ENCODE measurements at places on chromosomes 5 and 9.

DNA sequence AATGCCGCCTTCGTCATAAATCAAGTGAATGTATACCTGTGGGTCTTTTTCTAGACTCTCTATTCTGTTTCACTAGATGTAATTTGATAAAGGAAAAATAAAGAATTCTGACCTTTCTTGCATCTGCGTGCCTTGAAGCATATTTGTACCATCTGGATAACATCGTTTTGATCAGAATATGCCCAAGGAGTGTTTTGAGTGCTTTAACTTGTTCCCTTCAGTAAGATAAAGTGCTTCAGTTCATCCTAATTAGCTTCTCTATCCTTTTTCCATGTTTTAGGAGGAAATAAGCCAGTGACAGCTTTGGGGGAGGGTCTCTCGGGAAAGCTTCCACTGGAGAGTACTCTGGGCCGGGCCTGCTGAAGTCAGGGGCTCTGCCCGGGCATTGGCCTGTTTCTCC is 113.5 kb upstream of the DAP start:
- no peak for DNase-seq

DNA sequence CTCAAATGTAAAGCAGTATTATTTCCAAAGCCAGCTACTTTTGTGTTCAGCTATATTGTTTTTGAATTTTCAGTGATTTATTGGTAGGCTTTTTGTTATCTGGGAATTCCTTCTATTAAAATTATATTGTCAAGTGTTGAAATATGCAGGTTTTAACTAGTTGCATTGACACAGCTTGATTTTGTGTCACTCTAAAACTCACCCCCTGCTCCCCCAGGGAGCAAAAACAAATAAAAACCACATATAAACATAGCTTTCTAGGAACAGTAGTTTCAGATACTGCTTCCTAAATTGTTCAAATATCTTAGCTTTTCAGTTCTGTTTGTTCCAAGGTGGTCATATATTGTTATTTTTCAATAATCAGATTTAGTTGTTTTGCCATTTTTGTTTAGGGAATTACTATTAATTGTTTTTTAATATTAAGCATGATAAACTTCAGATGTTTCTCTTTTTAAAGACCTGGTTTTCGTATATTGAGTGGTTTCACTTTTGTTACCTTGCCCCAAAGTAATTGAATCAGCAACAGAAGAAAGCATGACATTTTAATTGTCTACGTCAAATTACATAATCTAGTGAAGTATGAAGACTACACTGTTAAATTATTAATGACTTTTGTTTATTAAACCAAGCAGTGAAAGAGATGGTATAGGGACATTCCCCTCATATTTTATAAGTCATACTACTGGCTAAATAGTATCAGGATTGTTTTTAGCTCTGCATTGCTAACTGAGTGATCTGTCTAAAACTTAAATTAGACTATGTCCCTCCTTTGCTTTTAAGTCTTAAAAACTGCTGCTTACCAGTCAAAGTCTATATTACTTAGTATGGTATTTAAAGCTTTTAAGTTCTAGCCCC is 43.4 kb downstream of the ERBIN start:
- no peak for DNase-seq

DNA sequence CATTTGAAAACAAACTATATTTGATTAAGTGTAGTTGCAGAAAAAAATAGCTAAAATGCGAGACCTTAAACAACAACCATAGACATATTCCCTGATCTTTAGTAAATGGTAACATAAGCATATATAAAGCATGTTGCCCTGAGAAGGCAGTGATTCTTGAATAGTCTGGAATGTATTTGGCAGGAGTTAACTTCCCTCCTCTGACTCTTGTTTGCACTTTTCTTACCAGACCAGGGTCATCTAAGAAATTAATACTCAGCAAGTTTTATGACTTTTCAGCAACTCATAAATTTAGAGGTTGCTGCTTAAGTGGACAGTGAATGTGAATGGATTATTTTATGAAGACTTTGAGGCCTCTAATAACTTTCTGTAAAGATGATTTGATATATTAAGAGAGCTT is 55.3 kb upstream of the NUDT12 start:
- DNase-seq = no peak

DNA sequence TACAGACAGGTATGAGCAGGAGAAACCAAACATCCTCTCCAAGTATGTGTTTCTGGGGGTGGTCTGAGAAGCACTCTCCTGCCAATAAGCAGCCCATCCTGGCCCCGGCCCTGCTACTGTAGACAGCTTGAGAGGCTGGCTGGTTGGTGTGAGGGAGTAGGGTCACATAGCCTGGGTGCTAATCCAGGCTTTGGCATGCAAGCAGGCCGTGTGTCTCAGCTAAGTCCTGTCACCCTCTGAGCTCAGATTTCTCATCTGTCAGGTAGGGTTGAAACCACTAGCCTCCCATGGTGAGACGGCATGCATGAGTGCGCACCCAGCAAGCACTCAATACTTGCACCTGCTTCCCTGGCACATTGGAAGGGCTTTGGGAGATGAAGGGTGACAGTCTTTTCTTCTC is 49.8 kb upstream of the PHYKPL start:
- no peak for DNase-seq

- no peak for DNase-seq
Measured at GRCh38 chr9:113011911-113012381, at the start of gene ZNF883. Gene ZNF883 (minus strand): TSS chr9:113012192.

DNA sequence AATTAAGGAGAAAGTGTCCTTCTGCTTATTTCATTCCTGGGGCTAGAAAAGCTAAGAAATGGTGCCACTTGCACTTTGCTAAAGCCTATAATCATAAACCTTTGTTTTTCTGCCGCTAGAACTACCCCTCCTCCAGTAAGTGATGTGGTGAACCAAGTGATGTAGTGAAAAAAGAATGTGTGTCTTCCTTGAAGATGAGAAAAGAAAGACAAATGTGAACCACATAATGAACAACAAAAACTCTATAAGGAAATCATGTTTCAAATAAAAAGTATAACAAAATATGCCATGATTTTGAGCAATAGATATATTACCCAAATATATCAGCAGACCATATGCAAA is 179.0 kb upstream of the SGCD start:
- DNase-seq = no peak

- DNase-seq = no peak
Measured at GRCh38 chr9:24464319-24464951, 81.3 kb downstream of the IZUMO3 start.
